ENCODE measurements at places on chromosomes 11 and 22. TPM values are rescaled to one million over a fixed set of nuclear protein-coding genes. Genes with fewer than 3 reads are reported as not detected.
A peak's percentile ranks its signal among the peaks of the same experiment; 100 is the strongest.

DNA sequence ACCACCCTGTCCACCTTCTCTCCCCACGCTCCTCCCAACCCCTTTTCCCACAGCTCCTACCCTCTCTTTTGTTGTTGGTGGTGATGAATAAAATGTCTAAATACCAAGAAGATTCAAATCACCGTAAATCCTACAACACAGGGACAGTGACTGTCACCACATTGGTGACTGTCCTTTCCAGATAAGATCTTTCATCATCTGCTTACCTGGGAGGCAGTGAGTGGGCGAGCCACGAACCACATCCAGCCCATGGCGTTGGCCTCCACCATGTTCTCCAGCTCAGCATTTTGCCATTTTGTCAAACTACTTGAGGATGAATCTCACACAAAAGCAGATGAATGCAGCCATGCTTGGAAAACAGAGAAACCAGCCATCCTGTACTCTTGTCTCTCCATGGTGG, 6.7 kb upstream of the CYTH4 start:
- H3K4me3 ChIP-seq: no peak overlapping the region
- no peaks in the 10 kb centered on the region for H3K36me3 ChIP-seq
- no peaks in the 10 kb centered on the region for H3K4me1 ChIP-seq
- H3K27me3 ChIP-seq: no peaks in the 10 kb centered on the region
- no peak overlapping the region for H3K27ac ChIP-seq
- no peak for DNase-seq

CELSR1 gene
- 12.2 TPM for total RNA-seq

DNA sequence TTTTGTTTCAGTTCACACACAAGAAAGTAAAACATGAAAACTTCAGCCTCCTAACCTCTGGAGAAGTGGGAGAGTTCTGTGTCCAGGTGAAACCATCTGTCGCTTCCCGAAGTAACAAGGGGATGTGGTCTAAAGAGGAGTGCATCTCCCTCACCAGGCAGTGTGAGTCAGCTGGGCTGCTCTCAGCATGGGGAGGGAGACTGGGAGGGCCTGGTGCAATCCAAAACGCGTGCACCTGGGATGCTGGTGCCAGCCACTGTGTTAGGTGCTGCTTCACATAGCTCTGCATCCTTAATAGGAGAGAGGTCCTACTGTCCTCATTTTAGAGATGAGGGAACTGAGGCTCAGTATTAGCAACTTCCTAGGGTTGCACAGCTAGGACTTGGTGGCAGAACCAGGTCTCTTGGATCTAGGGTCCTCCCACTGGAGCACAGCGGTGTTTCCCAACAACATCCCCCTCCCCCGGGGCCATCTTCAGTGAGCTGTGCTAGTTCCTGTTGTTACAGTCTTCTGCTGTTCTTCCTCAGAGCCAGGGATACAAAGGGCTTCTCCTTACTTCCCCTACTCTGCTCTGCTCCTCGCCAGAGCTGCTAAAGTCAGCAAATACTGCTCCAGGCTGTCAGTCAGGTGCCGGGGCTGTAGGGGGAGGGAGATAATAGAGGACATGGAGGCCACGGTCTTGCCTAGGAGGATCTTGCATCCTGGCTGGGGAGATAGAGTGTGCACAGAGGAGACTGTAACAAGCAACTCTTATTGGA, 8.0 kb downstream of the IL10RA start:
- H3K27ac ChIP-seq: no peak overlapping the region
- H3K36me3 ChIP-seq: no peaks in the 10 kb centered on the region

IGSF22 gene
- total RNA-seq: not detected

DNA sequence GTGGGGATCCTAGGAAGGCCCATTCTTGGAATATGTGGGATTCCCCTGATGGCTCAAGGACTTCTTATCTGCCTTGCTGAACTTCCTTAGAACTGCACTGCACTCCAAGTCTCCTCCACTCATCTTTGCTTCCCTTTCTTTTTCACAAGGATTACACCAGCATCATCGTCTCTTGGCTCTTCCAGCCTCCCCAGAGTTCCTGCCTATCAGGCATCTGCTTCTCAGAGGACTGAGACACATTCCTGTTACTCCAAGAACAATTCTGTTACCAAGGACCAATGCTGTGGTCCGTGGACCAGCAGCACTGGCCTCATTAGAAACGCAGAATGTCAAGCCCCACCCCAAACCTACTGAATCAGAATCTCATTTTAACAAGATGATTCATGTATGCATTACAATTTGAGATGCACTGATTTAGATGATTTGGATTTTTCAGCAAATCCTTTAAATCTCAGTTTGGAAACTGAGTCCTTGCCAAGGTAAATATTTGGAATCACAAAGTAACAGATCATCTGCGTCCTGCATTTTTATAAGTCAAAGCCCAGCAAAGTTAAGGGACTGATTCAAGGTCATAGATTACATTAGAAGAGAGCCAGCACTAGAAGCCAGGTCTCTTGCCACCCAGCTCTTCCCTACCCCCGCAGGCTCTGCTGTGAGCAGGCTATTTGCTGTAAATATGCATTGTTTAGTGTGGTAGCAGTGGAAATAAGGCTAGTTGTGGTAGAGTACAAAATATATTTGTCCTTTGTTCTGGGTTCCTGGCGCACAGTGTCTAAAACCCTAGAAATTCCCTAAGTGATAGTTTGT, 110.9 kb downstream of the SWAP70 start:
- no peak for DNase-seq
- no peaks in the 10 kb centered on the region for H3K36me3 ChIP-seq
- H3K4me1 ChIP-seq: peaks cover 2% of the 10 kb centered on the region
- no peaks in the 10 kb centered on the region for H3K27me3 ChIP-seq
- no peak overlapping the region for H3K27ac ChIP-seq

TRIM48 gene
- not detected for total RNA-seq

PTPRJ gene
- 21.6 TPM for total RNA-seq

- no peak overlapping the region for H3K27ac ChIP-seq
- no peaks in the 10 kb centered on the region for H3K36me3 ChIP-seq
- no peaks in the 10 kb centered on the region for H3K27me3 ChIP-seq
- H3K4me1 ChIP-seq: no peaks in the 10 kb centered on the region
- DNase-seq: no peak
These were observed 83.7 kb upstream of the CHRM4 start for GRCh38 chr11:46475051-46475925.

GRCh38 chr11:64620381-64620971, 29.5 kb downstream of the SLC22A12 start:
- H3K27me3 ChIP-seq: no peaks in the 10 kb centered on the region
- 0 out of 2 replicates have a peak, but pooled peaks cover 9% of the 10 kb centered on the region for H3K4me1 ChIP-seq
- no peaks in the 10 kb centered on the region for H3K36me3 ChIP-seq
- H3K27ac ChIP-seq: no peak overlapping the region
- no peak for DNase-seq

GRCh38 chr11:350723-351255, 18.5 kb upstream of the B4GALNT4 start:
- peaks cover 4% of the 10 kb centered on the region for H3K4me1 ChIP-seq
- DNase-seq: no peak
- H3K4me3 ChIP-seq: no peak overlapping the region
- H3K27ac ChIP-seq: no peak overlapping the region

DTX4 gene
- 20.0 TPM for total RNA-seq

DAGLA gene
- 6.4 TPM for total RNA-seq

PNPLA3 gene
- 24.6 TPM for total RNA-seq

- H3K27me3 ChIP-seq: no peaks in the 10 kb centered on the region
- no peak overlapping the region for H3K27ac ChIP-seq
- H3K4me3 ChIP-seq: no peak overlapping the region
- DNase-seq: no peak
- H3K4me1 ChIP-seq: peaks cover 4% of the 10 kb centered on the region
These were observed 109.7 kb upstream of the GALNT18 start for GRCh38 chr11:11731311-11732083.

RIC3 gene
- 16.6 TPM for total RNA-seq

DNA sequence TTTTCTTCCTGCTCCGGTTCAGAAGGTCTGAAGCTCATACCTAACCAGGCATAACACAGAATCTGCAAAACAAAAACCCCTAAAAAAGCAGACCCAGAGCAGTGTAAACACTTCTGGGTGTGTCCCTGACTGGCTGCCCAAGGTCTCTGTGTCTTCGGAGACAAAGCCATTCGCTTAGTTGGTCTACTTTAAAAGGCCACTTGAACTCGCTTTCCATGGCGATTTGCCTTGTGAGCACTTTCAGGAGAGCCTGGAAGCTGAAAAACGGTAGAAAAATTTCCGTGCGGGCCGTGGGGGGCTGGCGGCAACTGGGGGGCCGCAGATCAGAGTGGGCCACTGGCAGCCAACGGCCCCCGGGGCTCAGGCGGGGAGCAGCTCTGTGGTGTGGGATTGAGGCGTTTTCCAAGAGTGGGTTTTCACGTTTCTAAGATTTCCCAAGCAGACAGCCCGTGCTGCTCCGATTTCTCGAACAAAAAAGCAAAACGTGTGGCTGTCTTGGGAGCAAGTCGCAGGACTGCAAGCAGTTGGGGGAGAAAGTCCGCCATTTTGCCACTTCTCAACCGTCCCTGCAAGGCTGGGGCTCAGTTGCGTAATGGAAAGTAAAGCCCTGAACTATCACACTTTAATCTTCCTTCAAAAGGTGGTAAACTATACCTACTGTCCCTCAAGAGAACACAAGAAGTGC, 661 bp upstream of the MALAT1 start:
- peak overlapping the region; percentile 82 for H3K4me3 ChIP-seq
- H3K27ac ChIP-seq: peak overlapping the region; percentile 99

DNA sequence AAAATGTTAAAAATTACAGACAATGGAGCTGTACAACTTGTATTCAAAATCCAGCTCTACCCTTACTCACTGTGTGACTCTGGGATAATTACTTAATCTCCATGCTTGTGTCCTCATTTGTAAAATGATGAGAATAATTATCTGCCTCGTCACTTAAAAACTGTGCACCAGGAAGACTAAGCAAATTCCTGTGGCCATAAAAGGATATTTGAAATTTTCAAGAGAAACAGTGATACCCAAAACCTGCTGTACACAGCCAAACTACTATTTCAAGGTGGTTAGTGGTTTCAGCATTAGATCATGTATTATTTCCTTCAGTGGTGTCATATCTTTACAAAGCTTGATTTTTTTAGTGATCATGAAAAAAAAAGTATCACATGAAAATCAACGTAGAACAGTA, 136.9 kb downstream of the METTL15 start:
- no peak overlapping the region for H3K27ac ChIP-seq
- H3K4me1 ChIP-seq: no peaks in the 10 kb centered on the region
- H3K27me3 ChIP-seq: no peaks in the 10 kb centered on the region
- H3K4me3 ChIP-seq: no peak overlapping the region
